ENCODE measurements at places on chromosomes 4 and X. TPM values are rescaled to one million over a fixed set of nuclear protein-coding genes. Genes with fewer than 3 reads are reported as not detected.

GRCh38 chrX:153669174-153669890 lies 4.3 kb downstream of the PNCK start:
- peak; percentile 60 for DNase-seq

The FTSJ1 gene
- 38.4 TPM for total RNA-seq

The PFKFB1 gene
- 0.49 TPM for total RNA-seq

- no peak for DNase-seq
Observed at GRCh38 chrX:56726605-56727004, 2.4 kb upstream of the NBDY start.

- no peak for DNase-seq
Observed at GRCh38 chr4:176444741-176445140, 125.0 kb downstream of the SPCS3 start.

DNA sequence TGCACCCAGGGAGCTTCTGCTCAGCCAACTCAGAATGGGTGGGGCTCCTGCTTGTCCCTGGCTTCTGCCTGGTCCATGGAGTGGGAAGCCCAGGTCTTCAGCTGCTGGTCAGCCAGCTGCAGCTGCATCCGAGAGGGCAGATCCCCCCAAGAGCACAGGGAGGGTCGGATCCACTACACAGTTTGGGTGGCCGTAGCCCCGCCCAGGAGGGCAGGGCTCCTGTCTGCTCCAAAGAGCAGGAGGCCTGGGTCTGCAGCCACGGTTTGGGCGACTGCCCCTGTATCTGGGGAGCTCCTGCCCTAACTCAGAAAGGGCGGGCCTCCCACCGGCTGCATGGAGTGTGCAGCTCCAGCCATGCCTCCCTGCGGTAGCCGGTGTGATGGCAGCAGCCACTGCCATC lies 169.1 kb downstream of the TEX13A start:
- no peak for DNase-seq

- no peak for DNase-seq
Observed at GRCh38 chr4:10079912-10080588, 36.5 kb downstream of the WDR1 start.

DNA sequence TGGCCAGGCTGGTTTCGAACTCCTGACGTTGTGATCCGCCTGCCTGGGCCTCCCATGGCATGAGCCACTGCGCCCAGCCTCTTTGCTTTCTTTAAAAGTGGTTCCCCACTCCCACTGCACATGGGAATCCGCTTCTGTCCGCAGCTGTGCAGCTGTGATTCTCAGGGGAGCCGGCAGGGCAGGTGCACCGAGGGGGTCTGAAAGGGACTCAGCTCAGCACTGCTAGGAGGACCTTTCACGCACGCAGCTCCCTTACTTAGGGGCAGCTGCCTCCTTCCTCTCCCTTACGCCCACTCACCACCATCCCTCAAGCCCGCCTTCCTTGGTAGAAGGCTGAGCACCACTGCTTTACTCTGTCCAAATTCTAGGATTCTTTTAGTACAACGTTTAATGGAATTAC lies 40.4 kb upstream of the CYP4V2 start:
- DNase-seq, result no peak

DNA sequence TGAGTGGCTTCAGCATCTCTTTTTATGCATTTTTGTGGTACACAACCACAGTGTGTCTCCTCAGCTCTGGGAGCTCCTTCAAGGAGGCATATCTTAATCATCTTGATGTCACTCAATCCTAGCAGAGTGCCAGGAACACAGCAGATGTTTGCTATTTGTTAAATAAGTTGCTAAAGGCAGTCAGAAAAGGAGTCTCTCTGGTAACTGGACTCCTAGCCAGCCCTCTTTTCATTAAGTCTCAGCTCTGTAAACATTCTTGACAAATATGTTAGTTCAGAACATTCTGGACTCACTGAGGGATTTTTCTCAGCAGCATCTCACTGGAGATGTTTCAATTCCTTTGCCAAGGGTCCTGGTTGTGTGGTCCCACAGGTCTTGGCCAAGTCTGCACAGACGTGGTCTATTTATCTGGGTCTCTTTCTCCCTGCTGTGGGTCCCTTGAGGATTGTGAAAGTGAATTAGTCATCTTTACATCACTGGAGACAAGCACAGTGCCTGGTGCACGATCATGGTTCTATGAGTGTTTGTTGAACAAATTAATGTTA lies 20.3 kb upstream of the FAM9C start:
- DNase-seq, result no peak

Measured in endothelial cell (in vitro differentiated cells).